ENCODE measurements at places on chromosomes 5 and 9.

DNA sequence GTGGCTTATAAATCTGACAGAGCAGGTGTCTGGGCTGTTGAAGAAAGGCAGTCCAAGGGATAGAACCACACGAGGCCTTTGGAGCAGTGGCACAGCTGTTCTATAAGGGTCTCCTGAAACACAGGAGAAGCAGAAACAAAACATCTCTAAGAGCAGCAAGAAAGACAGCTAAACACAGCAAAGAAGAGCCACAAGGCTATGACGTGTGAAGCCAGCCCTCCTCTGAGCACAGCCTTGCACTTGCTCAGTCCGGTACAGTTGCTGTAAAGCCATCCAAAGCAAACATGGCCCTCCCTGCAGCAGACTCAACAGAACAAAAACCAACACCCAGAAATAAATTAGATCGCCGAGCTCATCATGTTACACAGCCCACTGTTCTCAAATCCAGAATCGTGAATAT lies 2.6 kb upstream of the GZMK start:
- DNase-seq: no peak

DNA sequence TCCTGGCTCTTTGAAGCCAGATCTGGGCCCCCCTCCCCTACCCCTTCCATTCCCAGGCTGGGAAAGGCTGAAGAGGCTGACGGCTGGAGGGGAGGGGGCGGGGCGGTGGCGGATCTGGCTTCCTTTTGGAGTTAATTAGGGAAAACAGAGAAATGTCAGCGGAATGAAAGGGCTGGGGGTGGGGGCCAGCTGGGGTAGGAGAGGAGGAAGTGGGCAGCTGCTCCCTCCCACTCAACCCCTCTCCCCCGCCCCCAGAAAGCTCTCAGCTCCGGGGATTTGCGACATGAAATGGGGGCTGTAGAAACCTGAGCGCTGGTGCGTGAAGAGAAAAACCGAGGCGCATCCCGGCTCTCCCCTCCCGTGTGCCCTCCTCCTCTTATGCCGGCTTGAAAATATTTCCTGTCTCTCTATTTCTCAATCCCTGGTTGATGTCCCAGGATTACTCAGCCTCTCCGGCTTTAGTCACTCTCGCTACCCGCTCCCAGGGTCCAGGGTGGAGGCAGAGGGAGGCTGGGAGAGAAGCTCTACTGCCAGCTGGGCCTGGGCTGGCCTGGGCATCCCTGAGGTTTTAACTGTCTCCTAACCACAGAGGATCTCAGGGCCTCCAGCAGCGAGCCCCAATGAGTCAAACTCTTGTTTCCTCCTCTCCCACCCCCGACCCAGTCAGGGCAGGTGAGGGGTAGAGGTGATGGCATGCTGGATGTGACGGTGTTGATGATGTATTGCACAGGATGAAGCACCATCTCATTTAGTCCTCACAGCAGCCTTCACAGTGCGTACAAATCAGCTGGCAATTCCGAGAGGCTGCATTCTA lies 20.1 kb downstream of the PCDHGC5 start:
- no peak for DNase-seq

DNA sequence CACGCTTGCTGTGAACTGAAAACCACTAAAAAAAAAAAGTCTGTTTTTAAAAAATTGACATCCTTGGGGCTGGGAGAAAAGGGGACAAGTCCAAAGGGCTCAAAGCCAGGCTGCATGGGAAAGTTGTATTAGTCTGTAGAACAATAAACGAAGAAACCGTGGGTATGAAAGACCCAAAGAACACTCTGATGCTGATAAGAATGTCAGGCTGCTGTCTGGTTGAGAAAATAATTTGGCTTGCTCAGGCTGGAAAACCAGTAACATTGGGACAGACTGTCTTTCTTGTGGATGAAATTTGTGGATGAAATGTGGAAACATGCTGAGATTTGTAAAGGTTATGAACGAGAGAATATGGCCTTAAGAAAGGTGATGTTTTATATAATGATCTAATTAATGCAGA lies 68.5 kb upstream of the HSPB3 start:
- no peak for DNase-seq

- no peak for DNase-seq
Measured at GRCh38 chr5:32029261-32029660, 144.9 kb downstream of the GOLPH3 start.

DNA sequence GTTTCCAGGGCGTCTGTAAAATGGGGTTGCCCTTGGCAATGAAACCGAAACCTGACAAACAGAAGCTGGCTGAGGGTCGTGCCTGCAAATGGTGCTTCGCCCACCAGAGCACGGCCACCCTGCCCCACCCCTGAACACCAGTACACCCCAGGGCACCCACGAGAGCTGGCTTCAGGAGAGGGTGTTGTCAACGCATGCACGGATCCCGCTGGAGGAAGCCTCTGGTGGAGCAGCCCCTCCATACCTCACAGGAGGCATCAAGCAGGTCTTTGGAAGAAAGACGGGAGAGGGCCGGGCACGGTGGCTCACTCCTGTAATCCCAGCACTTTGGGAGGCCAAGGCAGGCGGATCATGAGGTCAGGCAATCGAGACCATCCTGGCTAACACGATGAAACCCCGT lies 8.6 kb downstream of the SLC6A3 start:
- DNase-seq: no peak

DNA sequence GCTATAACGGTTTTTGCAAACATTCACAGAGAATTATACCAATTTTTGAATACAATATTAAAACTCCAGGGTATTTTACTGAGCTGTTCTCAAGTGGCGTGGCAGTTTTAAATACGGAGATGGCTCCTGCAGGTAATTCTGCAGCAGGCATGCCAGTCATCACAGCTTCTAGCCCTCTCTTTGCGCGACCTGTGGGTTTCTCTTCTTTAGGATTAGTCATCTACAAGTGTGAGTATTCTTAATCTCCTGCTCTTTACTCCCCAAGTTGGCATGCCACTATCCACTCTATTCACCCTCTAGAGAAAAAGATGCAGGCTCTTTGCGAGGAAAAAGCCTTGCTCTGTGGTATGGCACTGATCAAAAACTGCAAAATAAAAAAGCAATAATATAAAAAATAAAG lies 43.9 kb downstream of the ANKRD31 start:
- DNase-seq: no peak

GRCh38 chr9:100196215-100196614 lies 97.2 kb downstream of the INVS start:
- DNase-seq: no peak

- no peak for DNase-seq
Measured at GRCh38 chr5:132760601-132761317, 13.5 kb downstream of the CCNI2 start.

GRCh38 chr9:114621975-114622609 lies 11.0 kb downstream of the TMEM268 start:
- no peak for DNase-seq

DNA sequence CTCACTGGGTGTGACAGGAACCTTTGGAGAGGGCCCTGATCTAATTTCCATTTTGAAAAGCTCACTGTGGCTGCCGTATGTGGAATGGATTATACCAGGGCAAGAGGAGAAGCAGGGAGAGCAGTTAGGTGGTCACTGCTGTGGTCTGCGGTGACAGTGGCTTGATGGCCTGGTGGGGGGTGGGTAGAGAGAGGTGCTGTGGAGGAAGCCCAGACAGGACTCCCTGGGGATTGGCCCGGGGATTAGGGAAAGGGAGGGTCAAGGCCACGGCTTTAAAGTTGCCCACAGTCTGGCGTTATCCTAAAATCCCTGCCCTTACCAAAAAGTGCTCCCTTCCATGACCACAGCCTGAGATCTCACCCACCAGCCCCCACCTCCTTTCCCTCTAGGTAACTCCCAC lies 4.7 kb downstream of the B4GALT7 start:
- DNase-seq: no peak

DNA sequence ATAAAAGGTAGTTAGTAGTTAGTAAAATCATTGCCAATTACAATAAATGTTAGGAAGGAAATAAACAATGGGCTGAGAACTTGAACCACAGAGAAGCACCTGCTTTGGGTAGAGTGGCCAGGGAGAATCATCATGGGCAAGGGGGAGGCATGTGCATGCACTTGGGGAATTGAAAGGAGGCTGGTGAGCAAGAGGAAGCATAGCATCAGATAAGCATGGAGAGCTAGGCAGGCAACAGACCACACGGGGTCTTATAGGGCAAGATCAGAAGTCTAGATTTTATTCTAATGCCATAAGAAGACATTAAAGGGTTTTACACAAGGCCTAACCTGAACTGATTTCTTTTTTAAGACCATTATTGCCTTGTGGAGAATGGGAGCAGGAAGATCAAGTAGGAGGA lies 93.4 kb downstream of the PIP5K1B start:
- DNase-seq: no peak

DNA sequence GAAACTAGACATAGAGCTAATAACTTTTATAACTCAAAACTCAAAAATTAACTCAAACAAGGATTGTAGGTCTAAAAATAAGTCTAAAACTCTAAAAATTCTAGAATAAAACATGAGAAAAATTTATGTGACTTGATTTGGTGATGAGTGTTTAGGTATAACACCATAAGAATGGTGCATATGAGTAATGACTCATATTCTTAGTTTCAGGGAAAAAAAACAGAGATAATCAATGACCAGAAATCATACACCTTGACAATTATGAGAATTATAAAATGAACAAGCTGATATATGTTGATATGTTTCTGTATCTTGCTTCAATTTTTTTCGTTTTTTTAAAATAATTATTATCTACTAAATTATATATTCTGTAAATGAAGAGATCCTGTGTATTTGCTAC lies 541.2 kb downstream of the PTPRD start:
- DNase-seq: no peak

DNA sequence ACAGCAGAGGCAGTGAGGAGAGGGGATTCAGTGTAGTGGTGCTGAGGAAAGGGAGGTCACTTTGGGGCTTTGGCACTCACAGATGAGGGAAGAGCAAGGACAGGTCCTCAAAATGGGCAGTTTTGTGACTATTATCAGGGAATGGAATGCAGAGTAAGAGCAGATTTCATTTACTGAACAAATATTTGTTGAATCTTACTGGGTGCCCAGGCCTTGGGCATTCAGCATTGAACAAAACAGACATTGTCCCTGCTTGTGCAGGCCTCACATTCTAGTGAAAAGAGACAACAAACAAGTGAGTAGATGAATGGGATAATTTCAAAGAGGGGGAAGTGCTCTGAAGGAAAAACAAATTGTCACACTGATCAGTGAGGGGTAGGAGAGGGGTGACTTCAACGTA lies 404.1 kb downstream of the DMRT2 start:
- no peak for DNase-seq

DNA sequence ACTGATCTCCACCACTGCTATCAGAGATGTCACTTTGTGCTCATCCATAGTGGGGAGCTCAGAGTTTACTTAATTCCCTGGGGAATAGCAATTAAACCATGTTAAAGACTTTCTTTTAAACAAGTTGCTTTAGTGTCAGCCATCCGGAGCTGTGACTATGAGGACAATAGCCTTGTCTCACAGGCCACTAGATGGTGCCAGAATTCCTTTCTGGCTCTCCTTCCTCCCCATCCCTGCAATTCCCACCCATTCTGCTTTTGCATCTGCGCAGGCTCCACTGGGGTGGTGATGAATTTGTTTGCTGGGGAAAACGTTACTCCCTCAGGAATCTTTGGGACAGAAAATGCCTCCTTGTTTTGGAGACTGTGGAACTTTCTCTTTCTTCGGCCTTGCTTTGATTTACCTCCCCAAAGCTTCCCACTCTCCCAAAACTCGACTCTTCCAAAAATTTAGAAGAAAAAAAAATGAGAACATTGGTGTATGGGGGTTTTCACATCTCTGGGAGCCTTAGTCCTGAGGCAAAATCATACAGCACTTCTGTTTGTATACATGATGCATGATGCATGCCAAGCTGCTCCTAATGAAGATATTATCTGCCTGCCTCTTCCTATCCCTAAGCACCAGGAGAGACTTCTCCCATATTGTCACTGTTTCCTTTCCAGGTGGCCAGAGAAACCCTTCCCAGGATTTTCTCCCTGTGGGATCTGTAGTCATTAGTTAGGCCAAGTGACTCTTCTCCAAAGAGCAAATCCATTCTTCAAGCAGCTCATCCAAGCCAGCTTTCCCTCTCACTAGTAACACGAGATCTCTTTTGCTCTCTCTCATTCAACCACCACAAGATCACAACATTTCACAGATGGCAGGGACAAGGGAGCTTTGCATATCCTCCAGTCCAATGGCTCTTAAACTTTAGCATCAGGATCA lies 466.1 kb downstream of the TLR4 start:
- peak; percentile 39 for DNase-seq

DNA sequence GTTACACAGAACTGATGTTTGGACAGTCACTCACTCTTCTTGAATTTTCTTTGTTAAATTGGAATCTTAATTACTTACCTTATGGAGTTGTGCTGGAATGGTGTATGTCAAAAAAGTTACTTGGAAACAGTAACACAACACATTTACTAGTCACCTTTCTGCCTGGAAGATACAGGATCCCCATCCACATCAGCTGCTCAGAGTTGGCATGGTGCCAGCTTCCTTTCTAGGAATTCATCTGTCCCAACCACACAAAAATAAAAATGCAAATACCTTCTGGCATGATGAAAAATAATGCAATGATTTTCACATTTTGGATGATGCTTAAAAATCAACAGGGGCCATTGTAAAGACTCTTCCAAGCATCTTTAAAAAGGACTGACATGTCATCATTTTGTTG lies 341.5 kb downstream of the TMEM38B start:
- DNase-seq: no peak

DNA sequence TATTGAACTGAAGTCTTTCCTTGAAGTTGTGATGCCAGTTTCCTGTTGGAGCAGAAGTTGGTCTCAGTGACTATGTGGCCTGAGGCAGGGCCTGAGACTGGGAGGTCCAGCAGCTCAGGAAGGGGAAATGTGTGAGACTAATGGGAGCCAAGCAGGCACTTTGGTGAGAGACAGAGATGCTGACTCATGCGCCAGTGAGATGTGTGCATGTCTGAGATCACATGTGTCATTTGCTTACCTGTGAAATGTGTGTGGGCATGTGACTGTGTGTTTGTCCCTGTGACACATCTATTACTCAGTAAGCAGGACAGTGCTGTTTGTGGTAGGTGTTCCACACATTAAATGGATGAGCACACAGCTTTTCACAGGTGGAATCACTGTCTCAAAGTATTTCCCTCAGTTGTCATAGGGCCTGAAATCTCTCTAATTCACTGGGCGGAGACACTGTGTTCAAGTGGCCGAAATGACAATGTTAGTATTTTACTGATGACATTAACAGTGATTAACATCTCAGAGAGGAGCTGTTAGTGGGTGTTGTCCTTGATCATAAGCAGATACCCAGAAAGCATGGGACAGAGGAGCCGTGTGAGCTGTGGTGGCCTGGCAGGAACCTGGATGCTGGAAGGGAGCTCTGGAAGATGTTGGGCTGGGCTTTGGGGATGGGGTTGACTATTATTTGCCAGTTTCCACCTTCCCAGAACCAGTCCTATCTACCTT lies 7.4 kb downstream of the NPR2 start:
- no peak for DNase-seq

GRCh38 chr5:179462040-179462439 lies 88.3 kb upstream of the RUFY1 start:
- DNase-seq: no peak

DNA sequence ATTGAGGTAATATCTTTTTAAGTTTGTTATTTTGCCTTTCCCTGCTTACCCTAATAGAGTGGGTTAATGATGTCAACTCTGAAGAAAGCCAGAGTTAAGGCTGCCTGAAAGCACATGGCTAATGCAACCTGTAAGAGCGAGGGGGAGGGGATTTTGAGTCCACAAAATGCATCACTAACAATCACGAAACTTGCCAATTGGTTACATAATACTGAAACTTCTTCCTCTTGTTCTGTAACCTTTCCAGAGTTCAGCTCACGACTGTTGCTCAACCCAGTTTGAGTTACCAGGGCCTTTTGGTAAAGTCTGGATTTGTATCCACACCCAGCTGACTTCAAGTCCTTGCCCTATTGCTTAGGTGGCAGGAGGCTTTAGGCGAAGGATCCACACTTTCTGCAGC lies 308.8 kb downstream of the EFNA5 start:
- DNase-seq: no peak

GRCh38 chr9:80326105-80326504 lies 754.3 kb downstream of the TLE4 start:
- DNase-seq: no peak
